ENCODE measurements at places on chromosomes 5 and 9.

- no peak for DNase-seq
These were observed 53.4 kb upstream of the OLFM1 start for GRCh38 chr9:135034106-135034505.

GRCh38 chr9:81694541-81694940 lies 5.2 kb upstream of the TLE1 start:
- no peak for DNase-seq

- no peak for DNase-seq
These were observed 17.8 kb upstream of the GBGT1 start for GRCh38 chr9:133181561-133181960.

GRCh38 chr5:73028991-73029595 lies 73.3 kb downstream of the FCHO2 start:
- DNase-seq, result no peak

DNA sequence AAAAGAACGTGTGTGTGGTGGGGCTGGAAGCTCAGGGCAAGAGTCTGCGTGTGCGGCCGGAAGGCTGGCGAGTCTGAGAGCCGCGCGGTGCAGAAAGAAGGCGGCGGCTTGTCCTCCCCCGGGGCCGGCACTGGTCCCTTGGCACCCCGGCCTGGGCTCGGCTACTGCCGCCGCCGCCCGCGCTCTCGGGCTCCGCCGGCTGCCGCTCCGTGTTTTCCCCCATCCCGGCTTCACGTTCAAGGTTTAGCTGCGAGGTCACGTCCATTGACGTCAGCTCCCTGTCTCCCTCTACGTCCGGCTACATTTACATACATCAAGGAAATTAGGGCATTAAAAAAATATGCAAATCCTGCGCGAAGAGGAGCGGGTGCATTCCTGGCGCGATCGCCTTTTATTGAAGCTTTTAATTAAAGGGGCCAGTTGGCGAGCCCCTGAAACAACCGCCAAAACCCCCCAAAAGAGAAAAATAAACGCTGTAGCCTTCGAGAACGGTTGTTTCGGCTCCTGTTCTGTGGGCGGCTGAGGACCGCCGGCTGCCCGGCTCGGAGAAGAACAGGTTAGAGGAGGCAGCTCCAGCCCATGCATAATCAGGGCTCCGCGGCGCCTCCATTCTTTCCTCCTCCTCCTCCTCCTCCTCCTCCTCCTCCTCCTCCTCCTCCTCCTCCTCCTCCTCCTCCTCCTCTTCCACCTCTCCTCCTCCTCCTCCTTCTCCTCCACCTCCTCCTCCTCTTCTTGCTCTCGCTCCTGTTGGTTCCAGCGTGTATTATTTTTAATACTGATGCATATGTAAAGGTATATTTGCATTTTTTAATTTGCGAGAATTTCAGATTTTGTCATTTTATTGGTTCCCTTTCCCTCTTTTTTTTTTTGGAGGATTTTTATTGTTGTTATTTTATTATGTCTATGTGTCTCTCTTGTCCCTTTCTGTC lies 207.0 kb downstream of the MEF2C start:
- DNase-seq, result peak; percentile 37

- no peak for DNase-seq
These were observed 371.9 kb downstream of the CETN3 start for GRCh38 chr5:90037646-90038045.

GRCh38 chr9:4680750-4681149 lies 1.4 kb downstream of the CDC37L1 start:
- DNase-seq, result no peak

All from stimulated activated naive CD8-positive, alpha-beta T cell treated with anti-CD3 and anti-CD28 coated beads, Interleukin-15, Interleukin-2, amounts not matched to agents 100 U/mL and 50 U/mL, for 24 hours (primary cell).